ENCODE measurements at places on chromosomes 12 and 14.

- DNase-seq, result no peak
Observed at GRCh38 chr12:55392032-55392795, 8.1 kb upstream of the OR6C65 start.

- no peak for DNase-seq
Observed at GRCh38 chr12:91210144-91210543, 27.5 kb upstream of the DCN start.

DNA sequence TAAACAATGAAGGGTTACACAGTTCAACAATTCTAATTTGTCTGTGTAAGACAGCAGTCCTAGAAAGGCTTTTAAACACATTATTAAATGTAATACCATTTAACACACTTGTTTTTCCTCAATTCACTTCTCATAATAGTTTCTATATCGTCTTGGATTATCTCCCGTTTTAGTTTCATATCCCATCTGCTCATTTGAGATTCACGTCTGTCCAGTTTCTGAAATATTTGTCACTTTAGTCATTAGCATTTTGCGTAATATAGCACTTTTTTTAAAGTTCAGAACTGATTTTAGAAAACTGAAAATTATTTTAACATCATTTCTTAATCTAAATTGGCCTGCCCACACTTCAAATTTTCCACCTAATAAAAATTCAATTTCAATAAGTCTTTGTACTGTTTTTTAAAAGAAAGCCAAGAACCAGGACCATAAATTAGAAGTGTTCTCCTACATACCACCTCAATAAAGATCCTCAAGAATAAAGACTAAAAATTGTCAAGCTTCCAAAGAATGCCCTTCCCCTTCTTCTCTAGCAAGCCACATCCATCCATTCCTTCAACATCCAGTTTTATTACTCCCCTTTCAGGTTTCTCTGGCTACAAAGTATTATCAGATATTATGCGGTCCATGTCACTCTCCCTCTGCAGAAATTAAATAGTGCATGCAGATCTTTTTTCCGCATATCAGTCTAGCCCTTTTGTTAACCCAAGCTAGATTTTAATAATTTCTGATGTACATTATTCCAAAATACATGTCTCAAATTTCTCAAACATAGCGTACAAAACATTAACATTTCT, 11.9 kb downstream of the MED13L start:
- no peak for DNase-seq

GRCh38 chr14:75725481-75725880, 64.4 kb downstream of the TTLL5 start:
- no peak for DNase-seq

DNA sequence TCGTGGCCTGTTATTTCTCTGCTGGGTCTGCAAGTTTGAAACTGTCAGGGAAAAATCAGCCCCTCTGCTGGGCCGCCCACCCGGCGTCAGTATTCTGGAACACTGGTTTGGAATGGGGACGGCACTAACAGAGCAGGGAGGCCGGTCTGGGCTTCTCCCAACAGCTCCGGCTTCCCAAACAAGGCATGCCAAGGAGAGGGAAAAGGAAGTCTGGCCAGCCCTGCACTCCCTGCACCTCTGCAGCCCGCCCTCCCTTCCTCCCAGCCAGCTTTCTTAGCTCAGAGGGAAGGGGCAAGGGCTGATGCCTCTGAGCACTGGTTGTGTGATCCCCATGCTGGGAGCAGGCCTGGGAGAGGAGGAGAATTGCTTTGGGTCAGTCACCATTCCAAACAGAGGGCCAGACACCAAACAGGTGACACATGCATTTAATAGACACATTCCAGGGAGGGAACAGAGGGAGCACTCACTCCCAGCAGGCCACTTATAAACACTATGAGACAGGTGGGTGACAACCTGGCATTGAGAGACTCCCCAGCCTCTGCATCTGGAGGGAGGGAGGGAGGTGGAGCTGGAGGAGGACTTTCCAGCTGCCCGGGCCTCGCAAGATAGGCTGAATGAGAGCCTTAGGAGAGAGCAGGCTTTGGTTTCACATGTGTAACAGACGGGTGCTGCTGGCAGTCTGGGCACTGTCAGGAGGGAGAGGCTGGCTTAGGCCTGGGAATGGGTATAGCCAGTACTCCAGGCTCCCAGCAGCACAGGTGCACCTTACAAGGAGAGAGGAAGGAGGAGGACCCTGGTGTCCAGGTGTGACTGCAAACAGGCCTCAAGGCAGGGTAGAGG, 10.3 kb downstream of the KRT75 start:
- DNase-seq, result no peak

- DNase-seq, result no peak
Observed at GRCh38 chr12:77406219-77406905, 341.0 kb upstream of the E2F7 start.

DNA sequence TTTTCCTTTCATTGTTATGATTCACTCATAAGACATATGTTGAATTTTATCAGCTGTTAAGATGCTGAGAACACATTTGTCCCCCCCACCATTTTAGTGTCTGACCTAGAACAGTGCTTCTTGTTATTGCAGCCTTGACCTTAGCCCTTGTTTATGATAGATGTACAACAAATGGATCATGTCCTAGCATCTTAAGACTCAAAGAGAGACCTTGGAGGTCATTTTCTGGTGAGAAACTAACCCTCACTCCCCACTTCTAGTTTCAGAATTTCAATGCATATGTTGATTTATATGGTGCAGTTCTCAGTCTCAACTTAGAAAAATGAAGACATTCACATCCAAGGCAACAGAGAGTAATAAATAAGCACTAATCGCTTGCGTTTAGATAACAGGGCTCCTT, 391.2 kb downstream of the AEBP2 start:
- no peak for DNase-seq

- DNase-seq, result no peak
Observed at GRCh38 chr12:55814257-55814656, 3.3 kb downstream of the SARNP start.

GRCh38 chr12:128069359-128069997, 197.5 kb upstream of the TMEM132C start:
- DNase-seq, result no peak

DNA sequence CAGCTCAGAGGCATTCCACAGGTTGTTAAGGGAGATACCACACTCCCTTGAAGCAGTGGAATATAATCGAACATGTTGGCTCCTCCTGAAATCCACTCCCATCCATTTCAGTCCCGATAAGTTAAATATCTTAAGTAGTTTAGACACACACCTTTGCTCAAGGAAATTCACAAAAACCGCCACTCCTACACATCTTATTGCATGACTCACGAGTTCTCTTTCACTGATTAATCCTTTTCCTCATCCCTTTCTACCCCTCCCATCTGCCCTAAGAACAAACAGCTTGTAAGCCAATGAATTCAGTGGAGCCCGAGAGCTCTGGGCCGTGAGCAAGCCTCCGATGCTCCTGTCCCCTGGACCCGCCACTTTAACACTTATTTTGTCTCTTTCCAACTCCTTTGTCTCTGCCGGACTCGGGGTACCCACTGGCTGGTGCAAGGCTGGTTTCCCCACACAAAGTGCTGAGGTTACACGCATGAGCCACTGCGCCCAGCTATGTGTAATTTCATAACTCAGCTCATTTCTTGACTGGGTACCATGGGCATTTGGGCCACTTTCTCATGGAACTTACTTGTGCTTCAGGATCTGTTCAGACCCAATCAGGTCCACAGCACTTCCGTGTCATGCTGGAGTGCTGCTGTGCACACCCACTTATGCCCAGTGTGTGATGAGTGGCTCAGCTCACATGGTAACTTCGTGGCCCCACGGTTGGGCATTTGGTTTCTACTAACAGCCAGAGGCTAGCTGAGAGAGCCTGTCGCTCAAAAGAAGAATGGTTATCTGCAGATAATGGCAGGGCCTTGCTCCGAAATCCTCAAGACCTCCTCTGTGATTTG, 171.8 kb upstream of the ALG10B start:
- no peak for DNase-seq

DNA sequence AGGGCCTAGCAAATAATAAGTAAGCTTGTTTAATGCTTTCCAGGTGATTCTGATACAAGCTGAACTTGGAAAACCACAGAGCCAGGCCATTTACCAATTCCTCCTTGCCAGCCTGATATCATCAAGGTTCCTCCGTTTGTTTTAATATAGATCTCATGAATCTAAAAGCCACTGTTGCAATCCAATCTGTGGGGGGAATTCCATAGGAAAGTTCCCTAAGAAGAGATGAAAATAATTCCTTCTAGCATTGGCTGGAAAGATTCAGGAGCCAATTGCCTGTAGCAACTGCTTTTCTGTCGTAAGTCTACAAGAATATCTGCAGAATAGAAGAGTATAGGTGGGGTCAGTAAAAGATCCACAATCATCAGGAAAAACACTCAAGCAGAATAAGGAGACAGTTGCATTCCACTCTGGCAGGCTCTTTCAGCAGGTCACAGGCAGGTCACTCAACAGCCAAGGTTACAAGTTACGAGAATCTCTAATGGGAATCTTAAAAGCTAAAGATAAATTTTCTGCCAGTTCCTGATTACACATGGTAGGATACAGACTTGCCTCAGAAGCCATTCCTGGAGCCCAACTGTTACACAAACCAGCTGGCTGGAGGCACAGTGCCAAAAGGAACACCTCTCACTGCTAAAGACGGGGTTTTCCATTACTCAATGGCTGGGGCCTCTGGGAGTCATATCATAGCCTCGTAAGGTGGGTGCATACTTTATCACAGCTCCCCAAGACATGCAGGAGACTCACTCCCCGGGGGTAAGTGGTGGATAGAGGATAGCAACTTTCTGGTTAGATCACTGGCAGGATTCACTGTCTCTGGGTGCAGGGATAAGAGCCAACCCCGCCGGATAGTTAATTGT, 43.6 kb downstream of the FGD6 start:
- no peak for DNase-seq

DNA sequence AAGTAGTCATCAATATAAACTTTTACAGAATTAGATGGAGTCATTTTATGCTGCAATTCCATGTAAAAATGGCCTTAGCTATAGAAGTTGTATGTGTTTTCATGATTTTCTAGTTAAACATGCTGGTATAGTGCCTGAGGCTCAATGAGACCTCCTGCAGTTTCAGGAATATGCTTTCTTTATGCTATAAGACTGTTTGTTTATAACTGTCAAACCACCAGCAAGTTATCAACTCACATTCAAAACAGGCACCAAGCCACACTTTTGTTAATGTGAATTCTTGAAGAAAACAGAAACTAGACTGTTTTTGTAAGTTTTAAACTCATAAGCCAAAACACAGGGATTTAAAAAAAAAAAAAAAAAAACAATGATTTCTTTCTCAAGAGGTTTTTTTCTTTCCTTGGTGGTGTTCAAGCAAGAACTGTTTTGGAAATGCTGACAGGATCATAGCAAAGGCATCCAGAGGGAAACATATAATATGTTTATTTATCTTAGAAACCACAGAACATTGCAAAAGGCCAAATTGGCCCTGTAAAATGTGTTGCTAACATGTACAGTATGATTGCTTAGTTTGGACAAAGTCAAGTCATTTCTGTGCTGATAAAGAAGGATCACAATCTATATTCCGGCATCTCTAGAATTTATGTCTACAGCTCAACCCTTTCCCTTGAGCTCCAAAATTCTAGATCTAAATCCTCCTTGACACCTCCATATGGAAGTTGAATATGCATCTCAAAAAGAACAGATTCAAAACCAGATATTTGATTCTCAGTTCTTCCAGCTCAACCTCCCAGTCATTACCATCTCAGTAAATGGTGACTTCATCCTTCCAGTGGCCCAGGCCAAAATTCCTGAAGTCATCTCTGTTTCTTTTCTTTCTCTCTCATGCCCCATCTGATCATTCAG, 29.0 kb upstream of the LUM start:
- DNase-seq, result no peak
